ENCODE measurements at places on chromosomes 13 and 19. TPM values are rescaled to one million over a fixed set of nuclear protein-coding genes. Genes with fewer than 3 reads are reported as not detected.

SPART gene
- 33.5 TPM for polyA plus RNA-seq

ZNF296 gene
- 0.48 TPM for polyA plus RNA-seq

SIX5 gene
- 23.3 TPM for polyA plus RNA-seq

CRB3 gene
- 47.3 TPM for polyA plus RNA-seq

ADGRE2 gene
- 6.9 TPM for polyA plus RNA-seq

SLC25A41 gene
- polyA plus RNA-seq, result 0.09 TPM

SERPINE3 gene
- 0.07 TPM for polyA plus RNA-seq

KCNK6 gene
- polyA plus RNA-seq, result 3.2 TPM

VSTM2B gene
- not detected for polyA plus RNA-seq

KLK15 gene
- not detected for polyA plus RNA-seq

SPACA6 gene
- polyA plus RNA-seq, result 14.3 TPM

SYNGR4 gene
- polyA plus RNA-seq, result not detected

SLC7A9 gene
- 0.16 TPM for polyA plus RNA-seq

IGSF23 gene
- polyA plus RNA-seq, result not detected

OVOL3 gene
- not detected for polyA plus RNA-seq

UPK1A gene
- 0.05 TPM for polyA plus RNA-seq

MRPL54 gene
- 114 TPM for polyA plus RNA-seq

LMTK3 gene
- 1.6 TPM for polyA plus RNA-seq

URAD gene
- not detected for polyA plus RNA-seq

ZNF439 gene
- polyA plus RNA-seq, result 0.88 TPM

GNA15 gene
- 0.86 TPM for polyA plus RNA-seq

PCSK4 gene
- 1.2 TPM for polyA plus RNA-seq

FLT3LG gene
- polyA plus RNA-seq, result 7.4 TPM

PRR12 gene
- 11.5 TPM for polyA plus RNA-seq

ERICH6B gene
- polyA plus RNA-seq, result not detected

TPTE2 gene
- not detected for polyA plus RNA-seq

CACNA1A gene
- polyA plus RNA-seq, result 0.58 TPM

ERICH4 gene
- polyA plus RNA-seq, result not detected

COL4A1 gene
- polyA plus RNA-seq, result 103 TPM

Measured in adipose tissue (tissue), 3 donors.